ENCODE measurements at places on chromosomes 11 and 22.

- DNase-seq = no peak
Measured at GRCh38 chr11:22459048-22459447, 120.9 kb downstream of the SLC17A6 start.

- DNase-seq = no peak
Measured at GRCh38 chr22:28462041-28462440, 217.6 kb downstream of the TTC28 start.

- no peak for DNase-seq
Measured at GRCh38 chr11:9180784-9181183, 84.4 kb downstream of the DENND5A start.

DNA sequence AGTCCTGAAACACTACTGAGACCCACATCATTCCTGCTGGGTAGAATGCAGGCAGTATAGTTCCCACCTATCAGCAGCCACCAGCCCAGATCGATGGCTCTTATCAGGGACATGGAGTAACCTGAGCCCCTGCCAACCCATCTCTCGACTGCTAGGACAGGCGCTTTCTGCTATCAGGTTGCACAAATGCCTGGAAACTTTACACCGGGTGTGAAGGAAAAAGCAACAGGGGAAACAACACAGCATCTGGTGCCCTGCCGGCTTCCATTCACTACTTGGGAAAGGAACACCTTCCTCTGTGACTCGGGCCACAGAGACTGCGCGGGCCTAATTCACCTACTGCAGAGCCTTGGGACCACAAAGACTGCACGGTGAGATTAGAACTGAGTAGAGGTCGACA is 18.5 kb downstream of the RBFOX2 start:
- DNase-seq = no peak

DNA sequence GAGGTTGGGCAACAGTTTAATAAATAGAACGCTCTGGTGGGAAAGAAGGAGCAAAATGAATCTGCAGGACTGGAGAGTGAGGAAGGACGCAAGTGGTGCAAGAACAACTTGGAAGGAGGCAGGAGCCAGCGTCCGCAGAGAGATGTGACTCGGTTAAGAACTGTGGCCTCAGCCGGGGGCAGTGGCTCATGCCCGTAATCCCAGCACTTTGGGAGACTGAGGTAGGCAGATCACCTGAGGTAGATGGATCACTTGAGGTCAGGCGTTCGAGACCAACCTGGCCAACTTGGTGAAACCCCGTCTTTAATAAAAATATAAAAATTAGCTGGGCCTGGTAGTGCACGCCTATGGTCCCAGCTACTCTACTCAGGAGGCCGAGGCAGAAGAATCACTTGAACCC is 319.7 kb downstream of the LARGE1 start:
- no peak for DNase-seq

DNA sequence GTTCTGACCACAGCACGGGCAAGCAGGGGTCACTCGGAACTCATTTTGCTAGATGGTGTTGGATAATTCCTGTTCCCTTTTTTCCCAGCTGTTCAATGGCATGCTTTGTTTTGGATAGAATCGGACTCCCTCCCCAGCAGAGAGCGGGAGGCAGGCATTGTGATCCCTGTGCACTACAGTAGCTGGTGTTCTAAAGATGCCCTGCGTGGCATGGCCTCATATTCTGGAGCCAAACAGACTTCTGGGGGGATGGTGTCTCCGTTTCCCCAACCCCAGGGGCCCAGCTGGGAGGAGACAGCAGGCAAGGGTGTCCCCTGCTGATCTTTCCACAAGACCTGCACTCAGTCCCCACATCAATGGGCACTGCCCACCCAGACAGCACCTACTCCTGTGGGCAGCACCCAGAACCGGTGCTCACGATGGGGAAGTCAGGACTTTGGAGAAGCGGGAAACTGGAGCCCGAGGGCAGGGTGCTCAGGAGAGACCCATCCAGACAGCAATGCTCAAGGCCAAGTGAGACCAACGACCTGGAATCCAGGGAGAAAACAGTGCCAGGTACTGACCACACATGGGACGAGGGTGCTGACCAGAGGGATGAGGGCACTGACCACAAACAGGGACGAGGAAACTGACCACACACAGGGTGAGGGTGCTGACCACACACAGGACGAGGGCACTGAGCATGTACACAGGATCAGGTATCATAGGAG is 934.9 kb downstream of the BRD1 start:
- no peak for DNase-seq

DNA sequence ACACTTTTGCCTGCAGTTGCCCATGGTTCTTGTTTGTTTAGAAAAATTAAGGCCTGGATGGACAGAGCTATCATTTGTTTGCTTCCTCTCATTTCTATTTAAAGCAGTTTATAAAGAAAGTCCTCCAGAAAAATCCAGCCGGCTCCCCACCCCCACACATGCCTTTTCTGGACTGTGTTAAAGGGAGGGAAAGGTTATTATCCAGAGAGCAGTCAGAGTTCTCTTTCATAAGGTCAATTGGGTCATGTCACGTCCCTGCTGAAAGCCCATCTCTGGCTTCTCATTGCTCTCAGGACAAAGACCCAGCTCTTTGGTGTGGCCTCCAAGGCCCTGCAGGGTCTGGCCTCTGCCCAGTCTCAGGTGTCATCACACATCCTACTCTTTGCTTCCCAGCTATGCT is 9.8 kb upstream of the GRK3 start:
- no peak for DNase-seq

DNA sequence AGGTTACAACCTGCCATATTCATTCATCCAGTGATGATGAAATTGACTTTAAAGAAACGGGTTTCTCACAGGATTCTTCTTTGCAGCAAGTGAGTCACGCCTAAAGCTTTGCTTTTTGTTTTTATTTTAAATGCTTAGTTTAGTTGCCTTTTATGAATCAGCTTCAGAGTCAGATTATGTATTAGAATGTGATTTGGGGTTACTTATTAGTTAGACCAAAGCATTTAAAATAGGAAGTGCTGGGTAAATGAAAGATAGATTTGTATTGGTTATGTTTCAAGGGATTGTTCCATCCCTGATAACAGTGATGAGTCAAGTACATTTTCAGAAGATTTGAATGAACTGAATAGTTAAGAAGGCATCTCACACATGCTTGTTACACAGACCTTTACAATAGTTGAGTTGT is 101.3 kb upstream of the GAL start:
- DNase-seq = no peak

DNA sequence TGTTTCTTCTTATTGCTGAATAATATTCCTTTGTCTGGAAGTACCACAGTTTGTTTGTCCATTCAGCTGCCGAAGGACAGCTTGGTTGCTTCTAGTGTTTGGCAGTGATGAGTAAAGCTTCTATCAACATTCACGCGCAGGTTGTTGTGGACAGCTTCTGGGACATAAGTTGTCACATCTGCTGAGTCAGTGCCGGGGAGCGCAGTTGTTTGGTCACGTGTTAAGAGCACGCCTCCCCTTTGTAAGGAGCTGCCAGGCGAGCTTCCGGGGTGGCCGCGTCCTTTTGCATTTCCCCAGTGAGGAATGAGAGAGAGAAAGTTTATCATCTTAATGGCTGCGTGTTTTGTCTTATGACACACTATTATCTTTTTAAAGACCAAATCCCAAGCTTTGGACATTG is 30.3 kb downstream of the SAMM50 start:
- DNase-seq = no peak

DNA sequence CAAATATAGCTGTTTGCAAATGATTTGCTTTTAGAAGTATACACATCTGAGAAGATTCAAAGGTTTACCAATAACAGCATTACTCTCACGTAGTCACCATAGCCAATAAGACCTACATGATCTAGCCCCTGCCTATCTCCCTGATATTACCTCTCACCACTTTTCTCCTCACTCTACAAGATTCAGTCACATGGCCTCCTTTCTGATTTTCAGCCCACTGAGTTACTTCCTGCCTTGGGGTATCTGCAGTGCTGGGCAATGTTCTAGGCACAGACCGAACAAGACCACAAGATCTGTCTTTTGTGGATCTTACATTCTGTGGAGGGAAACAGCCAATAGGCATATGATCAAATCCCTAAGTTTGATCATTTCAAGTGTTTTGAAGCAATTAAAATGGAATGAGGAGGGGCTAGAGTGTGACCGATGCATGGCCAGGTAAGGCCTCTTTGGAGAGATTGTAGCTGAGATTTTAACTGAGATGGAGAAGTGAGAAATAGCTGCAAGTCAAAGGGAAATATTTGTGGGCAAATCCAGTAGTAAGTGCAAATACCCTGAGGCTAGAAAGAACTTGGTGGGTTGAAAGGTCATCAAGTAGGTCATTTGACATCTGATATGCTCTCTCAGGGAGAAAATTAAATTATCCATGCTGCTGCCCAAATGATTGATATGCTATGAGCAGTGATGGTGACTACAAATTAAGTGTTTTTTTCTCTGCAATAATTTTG is 43.1 kb downstream of the ARL14EP start:
- DNase-seq = no peak

GRCh38 chr11:17777086-17777737 is 42.6 kb downstream of the KCNC1 start:
- no peak for DNase-seq

GRCh38 chr22:23180893-23181720 is 798 bp downstream of the BCR start:
- DNase-seq = no peak

GRCh38 chr22:45159652-45160462 is 3.9 kb upstream of the NUP50 start:
- no peak for DNase-seq

- no peak for DNase-seq
Measured at GRCh38 chr11:119367661-119368120, 13.8 kb downstream of the USP2 start.

- no peak for DNase-seq
Measured at GRCh38 chr11:111939836-111940604, 2.9 kb downstream of the DIXDC1 start.

DNA sequence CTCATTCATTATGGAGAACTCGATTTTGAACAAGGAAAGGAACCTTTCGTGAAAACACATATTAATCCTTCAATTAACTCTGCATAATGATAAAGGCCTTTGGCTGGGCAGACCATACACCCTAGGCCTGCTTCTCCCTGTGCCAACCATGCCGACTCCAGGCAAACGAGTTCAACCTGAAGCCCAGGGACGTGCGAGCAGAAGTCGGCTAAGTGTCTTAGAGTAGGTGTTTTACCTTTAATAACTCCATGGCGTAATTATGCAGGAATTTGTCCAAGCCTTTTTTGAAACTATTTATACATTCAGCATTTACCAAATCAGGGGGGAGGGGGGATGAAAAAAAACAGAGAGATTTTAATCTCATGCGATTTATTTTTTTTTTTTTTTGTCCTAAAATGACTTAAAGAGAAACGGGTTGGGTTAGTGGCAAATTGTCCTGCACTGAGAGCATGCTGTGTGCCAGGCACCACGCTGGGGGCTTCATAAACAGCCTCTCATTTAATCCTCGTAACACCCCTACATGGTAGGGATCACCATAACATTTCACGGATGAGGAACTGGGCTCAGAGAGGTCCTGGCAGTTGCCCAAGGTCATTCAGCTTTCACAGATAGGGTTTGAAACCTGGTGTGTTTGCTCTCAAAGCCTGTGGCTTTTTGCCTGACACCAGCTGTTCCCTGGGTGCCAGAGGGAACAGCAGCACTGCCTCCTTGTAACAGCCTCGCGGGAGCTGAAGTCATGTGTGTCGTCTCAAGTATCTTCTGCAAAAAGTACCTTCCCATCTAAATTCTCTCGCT is 423.9 kb downstream of the MN1 start:
- no peak for DNase-seq

DNA sequence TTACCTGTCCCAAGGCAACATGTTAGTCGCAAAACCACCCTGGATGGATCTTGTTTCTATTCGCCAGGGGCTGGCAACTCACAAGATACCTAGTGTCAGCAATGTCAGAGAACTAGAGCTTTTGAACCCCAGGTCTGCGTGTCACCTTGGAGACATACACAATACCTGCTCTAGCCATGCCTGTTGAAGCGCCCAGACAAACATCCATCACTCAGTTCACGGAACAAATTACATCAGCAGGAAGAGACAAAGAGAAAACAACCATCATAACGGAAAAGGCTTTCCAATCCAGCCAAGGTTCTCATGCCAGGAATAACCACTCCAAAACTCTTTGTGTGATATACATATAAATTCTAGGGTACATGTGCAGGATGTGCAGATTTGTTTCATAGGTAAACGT is 2.2 kb downstream of the CD59 start:
- DNase-seq = no peak

- no peak for DNase-seq
Measured at GRCh38 chr11:31487848-31488247, 21.6 kb downstream of the IMMP1L start.

GRCh38 chr22:18906896-18907295 is 776 bp downstream of the DGCR6 start:
- no peak for DNase-seq

- no peak for DNase-seq
Measured at GRCh38 chr11:75728992-75729391, 11.4 kb downstream of the MOGAT2 start.

DNA sequence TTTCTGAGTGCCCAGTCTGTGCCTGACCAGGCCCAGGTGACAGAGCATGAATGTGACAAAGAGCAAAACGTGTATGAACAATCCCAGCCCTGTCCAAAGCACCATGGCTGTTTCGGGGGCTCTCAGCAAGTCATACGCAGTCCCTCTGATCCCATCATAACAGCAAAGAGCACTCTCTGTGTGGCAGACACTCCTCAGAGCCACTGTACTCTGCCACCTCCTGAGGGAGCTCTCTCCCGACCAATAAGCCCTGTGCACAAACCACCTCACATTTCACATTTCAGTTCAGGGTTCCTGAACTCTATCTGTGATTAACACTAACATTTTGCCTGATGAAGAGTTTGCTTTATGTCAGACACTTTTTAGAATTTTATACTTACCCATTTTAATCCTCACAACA is 6.6 kb downstream of the DGCR2 start:
- DNase-seq = no peak

- DNase-seq = no peak
Measured at GRCh38 chr11:73420136-73420535, 43.9 kb downstream of the RELT start.

GRCh38 chr22:17098379-17098819 is 13.6 kb downstream of the IL17RA start:
- no peak for DNase-seq

- no peak for DNase-seq
Measured at GRCh38 chr22:26450453-26451185, 21.6 kb downstream of the ASPHD2 start.

- no peak for DNase-seq
Measured at GRCh38 chr11:70068950-70069349, 9.2 kb upstream of the ANO1 start.

- no peak for DNase-seq
Measured at GRCh38 chr11:68337399-68337835, 25.0 kb downstream of the LRP5 start.

- DNase-seq = no peak
Measured at GRCh38 chr11:63907808-63908530, 9.0 kb downstream of the RCOR2 start.

- no peak for DNase-seq
Measured at GRCh38 chr11:65016705-65017104, 2.7 kb downstream of the ARL2 start.

- DNase-seq = no peak
Measured at GRCh38 chr22:23832226-23833016, 6.4 kb downstream of the DERL3 start.

DNA sequence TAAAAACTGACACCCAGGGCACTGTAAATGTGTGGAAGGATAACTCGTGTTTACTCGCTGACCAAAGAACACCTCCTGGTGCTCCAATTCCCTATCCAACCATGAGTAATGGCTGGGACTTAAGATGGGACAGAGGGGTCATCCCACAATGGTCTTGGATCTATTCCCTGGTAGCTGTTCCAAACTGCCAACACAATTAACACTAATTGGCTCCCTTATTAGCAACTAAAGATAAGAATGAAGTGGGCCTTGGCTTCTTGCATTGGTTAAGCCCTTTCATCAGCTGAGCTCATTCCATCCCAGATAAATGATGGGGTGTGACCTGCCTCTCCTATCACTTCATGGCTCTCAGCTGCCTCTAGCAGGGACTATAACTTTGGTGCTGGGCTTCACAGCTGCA is 1.5 kb upstream of the SIK3 start:
- no peak for DNase-seq
